NCI-H187 (cell line): ENCODE measurements at places on chromosomes 1 and 21.

DNA sequence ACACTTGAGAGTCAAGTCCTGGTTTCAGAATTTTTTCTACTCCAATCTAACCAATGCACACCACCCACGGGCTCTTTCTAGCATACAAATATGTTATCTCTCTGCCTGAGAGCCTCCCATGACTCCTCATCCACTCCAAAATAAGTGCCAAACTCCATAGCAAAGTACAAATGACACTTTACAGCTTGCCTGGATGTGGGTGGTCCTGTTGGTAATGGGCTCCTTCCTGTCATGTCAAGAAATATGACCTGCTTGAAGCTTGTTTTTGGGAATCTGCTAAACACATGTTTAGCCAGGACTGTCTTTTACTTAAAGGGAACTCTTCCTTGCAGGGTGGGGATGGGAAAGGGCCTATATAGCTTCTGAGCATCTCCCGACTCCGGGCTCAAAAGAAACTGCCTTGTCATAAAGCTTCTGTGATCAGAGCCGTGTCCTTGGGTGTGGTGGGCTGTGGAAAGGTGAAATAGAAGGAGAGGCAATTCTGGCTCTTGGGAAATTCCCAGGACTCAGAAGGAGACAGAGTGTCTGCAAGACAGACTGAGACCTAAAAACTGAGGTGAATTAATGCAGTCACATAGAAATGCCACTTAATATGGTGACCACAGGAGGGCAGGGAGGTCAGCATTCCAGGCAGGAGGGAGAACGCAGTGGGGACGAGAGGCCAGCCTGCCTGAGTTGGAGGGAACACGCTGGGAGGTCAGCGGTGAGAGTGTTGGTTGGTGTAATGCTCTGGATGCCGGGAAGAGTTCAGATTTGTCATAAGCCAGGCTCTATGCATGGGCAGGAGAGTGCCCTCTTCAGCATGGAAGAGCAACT lies 6.1 kb upstream of the IGFN1 start:
- DNase-seq: no peak

GRCh38 chr1:210446479-210446878 lies 117.8 kb downstream of the HHAT start:
- no peak for DNase-seq

- no peak for DNase-seq
Measured at GRCh38 chr1:4084896-4085295, 184.8 kb upstream of the C1orf174 start.

DNA sequence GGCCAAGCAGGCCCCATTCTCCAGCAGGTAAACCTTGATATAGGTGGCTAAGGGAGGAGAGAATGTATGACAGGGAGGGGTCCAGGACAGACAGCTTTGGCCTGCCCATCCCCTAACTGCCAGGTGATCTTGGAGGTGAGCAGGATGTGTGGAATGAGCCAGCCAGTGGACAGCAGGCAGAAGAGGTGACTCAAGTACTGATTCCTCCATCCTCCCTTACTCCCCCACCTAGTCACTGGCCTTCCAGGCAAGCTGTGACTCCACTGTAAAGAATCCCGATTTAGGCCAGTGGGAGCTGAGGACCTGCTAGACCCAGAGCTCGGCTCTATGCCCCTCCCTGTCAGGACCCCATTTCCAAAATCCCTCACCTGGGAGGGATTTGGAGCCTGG lies 36.6 kb downstream of the RIMS3 start:
- DNase-seq: no peak

DNA sequence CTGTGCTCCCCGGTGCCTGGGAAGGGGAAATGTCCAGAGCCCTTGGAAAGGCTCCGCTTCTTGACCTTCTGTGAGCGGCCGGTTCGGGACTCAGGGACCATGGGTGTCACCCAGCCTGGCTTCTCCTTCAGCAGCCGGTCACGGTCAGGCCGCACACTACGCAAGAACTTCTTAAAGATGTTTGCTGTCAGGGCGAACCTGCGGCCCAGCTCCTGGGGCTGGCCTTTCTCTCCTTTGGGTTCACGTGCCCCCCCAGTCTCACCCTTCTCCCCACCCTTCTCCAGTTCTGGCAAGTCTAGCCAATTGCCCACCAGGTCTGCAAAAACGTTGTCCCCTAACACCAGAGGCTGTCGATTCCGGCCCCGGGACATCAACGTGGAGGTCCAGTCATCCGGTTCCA lies 12.1 kb downstream of the INKA2 start:
- DNase-seq: no peak

GRCh38 chr1:173117108-173117633 lies 66.4 kb upstream of the TNFSF18 start:
- no peak for DNase-seq

DNA sequence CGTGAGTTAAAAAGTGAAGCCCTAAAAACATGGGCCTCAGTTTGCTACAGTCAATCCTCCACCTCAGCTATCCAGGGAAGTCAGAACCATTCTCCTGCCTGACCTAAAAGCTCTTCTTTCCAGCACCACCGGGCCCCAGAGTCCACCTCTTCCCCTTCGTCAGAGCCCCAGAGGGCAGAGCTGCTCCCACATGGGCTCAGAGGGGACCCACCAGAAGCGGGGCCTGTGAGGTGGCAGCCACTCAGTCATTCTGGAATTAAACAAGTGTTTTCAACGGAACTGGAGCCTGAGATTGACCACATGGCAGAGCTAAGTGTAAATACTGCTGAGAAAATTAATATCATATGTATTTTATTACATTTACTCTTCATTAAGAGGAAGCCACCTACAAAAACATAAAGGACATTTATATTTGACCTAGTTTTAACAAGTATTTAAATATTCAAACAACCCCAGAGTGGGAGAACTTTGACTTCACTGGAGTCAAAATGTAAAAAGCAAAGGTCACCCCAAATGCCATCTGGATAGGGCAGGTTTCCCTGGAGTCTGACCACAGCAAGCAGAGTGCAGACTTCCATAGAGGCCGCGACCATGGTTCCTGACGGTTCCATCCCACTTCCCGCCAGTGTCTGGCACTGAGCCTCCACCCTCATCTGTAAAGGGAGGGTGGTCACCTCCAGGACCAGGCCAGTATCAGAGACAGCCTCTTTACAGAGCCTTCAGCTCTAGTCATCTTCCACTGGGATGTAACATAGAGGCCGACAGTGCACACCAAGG lies 1.8 kb downstream of the SUMO3 start:
- DNase-seq: no peak

GRCh38 chr21:30129246-30129645 lies 37.4 kb downstream of the CLDN17 start:
- DNase-seq: no peak

DNA sequence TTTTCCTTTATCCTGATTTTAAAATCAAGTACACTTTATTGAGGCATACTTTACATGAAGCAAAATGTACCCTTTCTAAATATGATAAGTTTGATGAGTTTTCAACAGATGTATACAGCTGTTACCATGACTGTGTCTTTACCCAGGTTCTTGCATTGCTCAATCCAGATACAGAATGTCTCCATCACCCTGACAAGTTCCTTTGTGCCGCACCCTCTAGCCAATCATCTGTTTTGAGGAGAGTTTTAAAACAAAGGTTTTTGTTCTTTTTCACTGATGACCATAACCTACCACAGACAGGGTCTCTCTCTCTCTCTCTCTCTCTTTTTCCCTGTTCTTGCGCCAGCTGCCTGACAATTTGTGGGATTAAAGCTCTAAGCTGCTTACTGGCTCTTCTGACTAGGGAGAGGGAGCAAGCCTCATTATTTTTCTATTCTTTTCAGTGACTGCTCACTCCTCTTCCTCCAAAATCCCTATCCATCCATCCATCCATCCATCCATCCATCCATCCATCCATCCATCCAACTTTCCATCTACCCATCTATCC lies 1.2 kb upstream of the KCNE1 start:
- no peak for DNase-seq

GRCh38 chr1:172832006-172832725 lies 173.3 kb downstream of the FASLG start:
- DNase-seq: peak; percentile 9

- DNase-seq: peak; percentile 54
Measured at GRCh38 chr1:230917284-230918135, 49.2 kb upstream of the C1orf198 start.

GRCh38 chr21:22416555-22416954 lies 1418.3 kb downstream of the NCAM2 start:
- no peak for DNase-seq

GRCh38 chr1:93588206-93588605 lies 93.4 kb downstream of the BCAR3 start:
- DNase-seq: no peak

GRCh38 chr21:42189860-42190485 lies 29.0 kb upstream of the ABCG1 start:
- no peak for DNase-seq

DNA sequence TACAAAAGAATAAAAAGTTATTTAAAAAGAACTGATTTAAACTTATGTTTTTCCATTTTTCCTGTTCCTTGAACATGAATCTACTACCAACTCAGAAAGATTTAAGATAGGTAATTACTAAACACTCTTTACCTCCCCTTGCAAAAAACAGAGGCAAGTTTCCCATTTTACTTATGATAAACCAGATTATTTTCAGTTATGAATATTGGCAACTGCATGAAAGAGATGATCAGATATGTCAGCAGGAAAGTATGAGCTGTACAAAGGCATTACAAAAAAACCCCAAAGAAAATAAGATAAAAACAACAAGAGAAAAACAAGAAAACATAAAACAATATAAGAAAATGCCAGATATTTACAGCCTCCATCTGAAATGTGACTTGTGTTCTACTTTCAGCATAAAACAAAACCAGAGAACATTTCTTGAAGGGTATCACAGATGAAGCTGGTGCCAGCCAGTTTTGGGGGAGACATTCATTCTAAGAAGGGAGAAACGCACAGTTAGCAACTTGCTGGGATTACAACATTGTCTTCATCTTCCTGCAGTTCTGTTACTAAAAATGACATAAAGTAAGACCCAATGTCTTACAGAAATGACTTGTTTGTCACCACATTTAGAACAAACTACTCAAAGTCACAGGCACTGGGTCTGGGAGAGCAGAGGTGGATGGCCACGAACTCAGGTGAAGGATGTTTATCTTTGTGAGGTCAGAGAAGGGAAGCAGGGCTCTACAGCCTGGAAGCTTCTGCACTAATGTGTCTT lies 19.1 kb downstream of the ZC3H12A start:
- no peak for DNase-seq

DNA sequence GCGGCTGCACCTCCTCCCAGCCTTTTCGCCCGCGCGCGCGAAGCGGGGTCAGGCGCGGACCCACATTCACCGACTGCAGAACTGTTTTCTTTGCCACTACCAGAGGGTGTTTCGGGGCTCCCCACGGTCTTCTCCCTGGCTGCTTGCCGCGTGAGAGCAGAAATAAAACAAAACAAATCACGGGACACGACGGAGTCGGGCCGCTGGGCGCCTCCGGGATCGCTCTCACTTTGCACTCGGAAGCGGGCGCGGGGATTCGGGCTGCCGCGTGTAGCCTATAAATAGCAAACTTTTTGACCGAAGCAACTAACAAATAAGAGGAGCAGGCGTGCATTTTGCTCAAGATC lies 412.3 kb upstream of the ESRRG start:
- no peak for DNase-seq

GRCh38 chr1:66355756-66356155 lies 178.2 kb upstream of the SGIP1 start:
- no peak for DNase-seq

DNA sequence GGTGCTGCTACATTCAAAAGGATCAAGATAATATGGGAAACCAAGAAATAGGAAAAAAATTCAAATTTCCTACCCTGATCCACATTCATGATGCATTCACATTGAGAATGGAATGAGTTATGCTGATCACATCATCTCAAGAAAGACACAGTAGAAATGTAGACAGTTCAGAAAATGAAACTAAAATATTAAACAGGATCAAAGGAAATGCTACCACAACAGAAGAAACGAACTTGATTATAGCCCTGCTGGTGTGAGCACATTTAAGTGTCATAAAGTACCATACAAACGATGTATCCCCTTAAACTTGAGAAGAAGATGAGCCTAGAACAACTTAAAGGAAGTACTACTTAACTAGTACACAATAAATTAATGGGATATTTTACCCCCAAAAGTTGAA lies 21.3 kb downstream of the SYDE2 start:
- no peak for DNase-seq

GRCh38 chr1:174060090-174060489 lies 37.9 kb upstream of the RC3H1 start:
- no peak for DNase-seq

GRCh38 chr1:53249706-53250105 lies 11.4 kb upstream of the MAGOH start:
- no peak for DNase-seq

DNA sequence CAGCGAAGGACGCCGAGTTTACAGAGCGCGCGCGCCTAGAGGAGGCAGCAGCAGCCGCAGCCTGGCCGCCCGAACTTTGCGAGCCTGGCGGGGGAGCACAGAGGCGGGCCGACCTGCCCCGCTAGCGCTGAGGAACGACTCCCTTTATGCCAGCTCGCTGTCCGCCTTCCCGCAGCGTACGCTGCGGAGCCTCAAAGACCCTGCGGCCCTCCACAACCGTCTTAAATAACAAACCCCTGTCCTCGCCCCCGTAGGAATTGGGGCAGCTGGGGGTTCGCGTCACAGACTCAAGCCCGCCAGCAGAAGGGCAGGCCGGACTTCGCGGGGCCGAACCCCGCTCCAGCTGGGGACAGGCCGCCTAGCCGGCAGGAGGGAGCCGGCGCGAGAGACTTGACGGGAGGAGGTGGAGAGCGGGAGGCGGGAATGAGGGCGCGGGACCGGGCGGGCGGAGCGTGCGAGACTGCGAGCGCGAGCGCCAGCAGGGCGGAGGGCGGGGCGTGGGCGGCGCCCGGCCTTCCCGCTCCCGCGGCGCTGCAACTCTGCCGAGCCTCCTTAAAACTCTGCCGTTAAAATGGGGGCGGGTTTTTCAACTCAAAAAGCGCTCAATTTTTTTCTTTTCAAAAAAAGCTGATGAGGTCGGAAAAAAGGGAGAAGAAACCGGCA lies 1.8 kb upstream of the CDKN2C start:
- peak; percentile 87 for DNase-seq

GRCh38 chr21:21007606-21008005 lies 9.4 kb downstream of the NCAM2 start:
- no peak for DNase-seq

- no peak for DNase-seq
Measured at GRCh38 chr1:36771660-36772284, 262.5 kb downstream of the GRIK3 start.

- no peak for DNase-seq
Measured at GRCh38 chr1:8460784-8461183, 142.9 kb downstream of the SLC45A1 start.

- DNase-seq: no peak
Measured at GRCh38 chr1:29388884-29389283, 152.6 kb downstream of the PTPRU start.

DNA sequence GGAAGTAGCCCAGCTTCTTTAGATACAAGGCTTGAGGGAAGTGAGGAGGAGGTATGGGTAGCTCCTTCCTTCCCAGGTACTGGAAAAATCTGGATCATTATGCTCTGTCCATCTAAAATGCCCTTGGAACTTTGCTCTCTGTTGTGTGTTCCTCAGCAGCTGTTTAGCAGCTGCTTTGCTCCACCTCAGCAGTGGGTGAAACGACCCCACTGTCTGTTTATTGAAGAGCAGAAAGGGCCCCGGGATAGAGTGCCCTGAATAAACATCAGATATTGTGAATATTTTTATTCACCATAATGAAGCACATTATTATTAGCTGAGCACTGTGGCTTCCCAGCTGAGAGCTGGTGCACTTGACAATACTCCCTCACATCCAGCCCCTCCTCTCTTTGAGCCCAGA lies 237.9 kb downstream of the PBX1 start:
- DNase-seq: no peak

GRCh38 chr1:182196897-182197870 lies 135.7 kb upstream of the ZNF648 start:
- no peak for DNase-seq

GRCh38 chr1:26728645-26729044 lies 32.8 kb downstream of the ARID1A start:
- DNase-seq: no peak
